ENCODE measurements at places on chromosomes 16 and 17. TPM values are rescaled to one million over a fixed set of nuclear protein-coding genes. Genes with fewer than 3 reads are reported as not detected.

The EVPLL gene
- not detected for total RNA-seq

The RILP gene
- 14.4 TPM for total RNA-seq

The TEX14 gene
- not detected for total RNA-seq

The MPHOSPH6 gene
- total RNA-seq: 14.2 TPM

The CES4A gene
- total RNA-seq: 2.2 TPM

The ASPHD1 gene
- 11.4 TPM for total RNA-seq

The HOXB9 gene
- not detected for total RNA-seq

The PRR35 gene
- not detected for total RNA-seq

The KLHL10 gene
- not detected for total RNA-seq

The ROGDI gene
- 5.1 TPM for total RNA-seq

The OR2C1 gene
- not detected for total RNA-seq

The VASN gene
- 96.3 TPM for total RNA-seq

The AOC3 gene
- 3.3 TPM for total RNA-seq

The MON1B gene
- 21.9 TPM for total RNA-seq

The CCL4 gene
- not detected for total RNA-seq
